WTC11 (cell line): ENCODE measurements at places on chromosomes 2 and 18. TPM values are rescaled to one million over a fixed set of nuclear protein-coding genes. Genes with fewer than 3 reads are reported as not detected.

Gene SMAD2
- 104 to 105 TPM (median 105 TPM) in 3 replicates for total RNA-seq

Gene C2orf81
- 2.9 to 3.6 TPM (median 3.3 TPM) in 3 replicates for total RNA-seq

Gene SYT4
- 1.4 to 2.2 TPM (median 1.7 TPM) in 3 replicates for total RNA-seq

Gene ACVR1
- 16.8 to 20.2 TPM (median 19.2 TPM) in 3 replicates for total RNA-seq

- H3K27me3 ChIP-seq = no peaks in the 10 kb centered on the region
- H3K36me3 ChIP-seq = no peaks in the 10 kb centered on the region
- DNase-seq = no peak
- peaks cover 24% of the 10 kb centered on the region for H3K4me1 ChIP-seq
- H3K27ac ChIP-seq = no peak overlapping the region
Measured at GRCh38 chr18:49321797-49322461, 138.5 kb downstream of the DYM start.

DNA sequence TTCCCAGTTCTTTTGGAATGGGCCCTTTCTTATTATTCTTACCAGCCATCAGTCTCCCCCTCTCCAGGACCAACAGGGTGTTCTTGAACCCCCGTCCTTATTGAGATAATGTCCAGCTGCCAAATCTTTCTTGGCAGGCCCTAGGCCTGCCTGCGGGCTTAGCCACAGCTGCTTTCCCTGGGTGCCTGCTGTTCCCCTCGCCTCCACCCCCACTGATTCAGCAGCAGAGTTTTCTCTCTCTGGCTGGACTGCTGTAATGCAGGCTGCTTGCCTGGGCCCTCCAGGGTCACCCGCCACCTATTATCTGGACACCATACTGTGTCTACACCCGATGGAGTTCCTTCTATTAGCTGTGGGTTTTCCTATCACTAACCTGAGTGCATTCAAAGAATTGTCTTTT is 395.4 kb upstream of the ATP5MC3 start:
- H3K27me3 ChIP-seq = no peaks in the 10 kb centered on the region
- no peak for DNase-seq
- no peak overlapping the region for H3K4me3 ChIP-seq
- no peaks in the 10 kb centered on the region for H3K36me3 ChIP-seq

- DNase-seq = no peak
- no peaks in the 10 kb centered on the region for H3K27me3 ChIP-seq
- H3K4me3 ChIP-seq = no peak overlapping the region
- H3K36me3 ChIP-seq = no peaks in the 10 kb centered on the region; the same call in 1 of the 2 replicates
Measured at GRCh38 chr2:115796078-115796477, 1353.6 kb downstream of the DPP10 start.

- DNase-seq = no peak
- H3K36me3 ChIP-seq = peaks cover 11% of the 10 kb centered on the region
- no peak overlapping the region for H3K27ac ChIP-seq
- H3K4me1 ChIP-seq = peaks cover 7% of the 10 kb centered on the region
- H3K27me3 ChIP-seq = no peaks in the 10 kb centered on the region; the same call in 1 of the 2 replicates
- H3K4me3 ChIP-seq = no peak overlapping the region
Measured at GRCh38 chr2:15675456-15676195, 84.0 kb downstream of the DDX1 start.

GRCh38 chr2:227464361-227464760 is 7.6 kb upstream of the AGFG1 start:
- no peaks in the 10 kb centered on the region for H3K36me3 ChIP-seq
- no peak for DNase-seq
- no peaks in the 10 kb centered on the region for H3K27me3 ChIP-seq
- H3K4me1 ChIP-seq = peaks cover 15% of the 10 kb centered on the region
- H3K4me3 ChIP-seq = no peak overlapping the region

- H3K27me3 ChIP-seq = no peaks in the 10 kb centered on the region; the same call in 1 of the 2 replicates
- no peak overlapping the region for H3K27ac ChIP-seq
- no peak overlapping the region for H3K4me3 ChIP-seq
- no peak for DNase-seq
- H3K36me3 ChIP-seq = peaks cover 6% of the 10 kb centered on the region
Measured at GRCh38 chr2:45315861-45316260, 295.2 kb downstream of the SRBD1 start.

- H3K36me3 ChIP-seq = peaks cover 15% of the 10 kb centered on the region
- DNase-seq = no peak
- H3K27me3 ChIP-seq = peaks cover 4% of the 10 kb centered on the region; the same call in 1 of the 2 replicates
Measured at GRCh38 chr18:10100941-10101701, 187.3 kb downstream of the VAPA start.

DNA sequence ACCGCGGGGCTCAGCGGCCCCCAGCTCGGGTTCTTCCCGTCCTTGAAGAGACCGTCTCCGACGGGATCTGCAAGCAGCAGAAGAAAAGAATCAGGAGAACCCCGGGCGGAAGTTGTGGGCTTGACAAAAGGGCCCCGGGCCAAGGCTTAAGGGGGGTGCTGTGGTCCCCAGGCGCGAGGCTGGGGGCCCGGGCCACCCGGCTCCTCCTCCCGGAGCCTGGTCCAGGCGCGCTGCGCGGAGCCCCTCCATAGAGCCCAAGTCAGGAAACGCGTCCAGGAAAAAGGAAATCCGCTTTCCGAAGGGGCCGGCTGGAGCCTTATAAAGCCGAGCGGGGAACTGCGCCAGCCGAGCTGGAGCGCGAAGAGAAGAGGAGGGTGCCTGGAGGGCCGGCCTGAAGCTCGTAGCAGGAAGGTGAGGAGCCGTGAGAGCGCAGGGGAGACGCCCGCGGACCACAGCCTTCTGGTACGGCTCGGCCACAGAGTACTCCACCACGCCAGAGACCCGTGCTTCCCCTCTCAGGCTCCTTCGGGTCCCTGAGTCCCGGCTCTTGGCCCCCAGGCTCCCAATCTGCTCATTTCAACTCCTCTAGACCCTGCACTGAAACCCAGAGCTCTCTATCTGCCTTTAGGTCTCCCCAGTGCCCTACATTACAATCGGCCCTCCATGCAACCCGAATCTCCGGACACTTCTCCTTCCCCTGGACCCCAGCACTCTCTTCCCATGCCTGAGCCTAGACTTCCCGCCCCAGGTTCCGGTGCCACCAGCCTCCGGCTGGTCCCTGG is 554 bp downstream of the FEV start:
- peak overlapping the region; percentile 71 for H3K4me3 ChIP-seq
- DNase-seq = peak; percentile 54
- no peak overlapping the region for H3K27ac ChIP-seq
- peaks cover 98% of the 10 kb centered on the region for H3K27me3 ChIP-seq
- peaks cover 28% of the 10 kb centered on the region for H3K4me1 ChIP-seq

DNA sequence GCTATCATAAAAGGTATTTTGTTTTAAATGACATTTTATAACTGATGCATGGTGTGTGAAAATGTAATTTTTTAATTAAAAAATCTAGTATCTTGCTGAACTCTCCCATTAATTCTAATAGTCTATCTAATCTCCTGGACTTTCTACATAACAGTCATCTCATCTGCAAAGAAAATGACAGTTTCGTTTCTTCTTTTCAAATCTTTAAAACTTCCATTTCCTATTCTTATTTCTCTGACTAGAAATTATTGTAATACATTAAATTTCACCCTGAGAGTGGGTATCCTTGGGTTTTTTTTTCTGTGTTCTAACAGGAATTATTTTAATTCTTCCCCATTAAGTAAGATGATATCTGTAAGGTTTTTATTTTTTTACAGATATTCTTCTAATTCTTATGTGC is 120.1 kb downstream of the KCNF1 start:
- no peak overlapping the region for H3K27ac ChIP-seq
- peaks cover 7% of the 10 kb centered on the region for H3K4me1 ChIP-seq
- no peak for DNase-seq

- H3K27me3 ChIP-seq = no peaks in the 10 kb centered on the region
- 0 out of 2 replicates have a peak overlapping the region, but pooled peaks have one; percentile 6 for H3K27ac ChIP-seq
- H3K4me3 ChIP-seq = no peak overlapping the region
- peaks cover 6% of the 10 kb centered on the region; the same call in 1 of the 2 replicates for H3K36me3 ChIP-seq
- no peaks in the 10 kb centered on the region for H3K4me1 ChIP-seq
Measured at GRCh38 chr2:24855726-24856125, 62.5 kb downstream of the CENPO start.

- no peak overlapping the region for H3K4me3 ChIP-seq
- H3K36me3 ChIP-seq = no peaks in the 10 kb centered on the region
- no peaks in the 10 kb centered on the region; the same call in 1 of the 2 replicates for H3K27me3 ChIP-seq
- no peaks in the 10 kb centered on the region for H3K4me1 ChIP-seq
- no peak overlapping the region for H3K27ac ChIP-seq
Measured at GRCh38 chr2:61715506-61715905, 138.4 kb downstream of the FAM161A start.

GRCh38 chr2:145654746-145655145 is 1134.8 kb upstream of the ZEB2 start:
- no peak overlapping the region for H3K27ac ChIP-seq
- H3K4me3 ChIP-seq = no peak overlapping the region
- H3K27me3 ChIP-seq = no peaks in the 10 kb centered on the region
- H3K36me3 ChIP-seq = no peaks in the 10 kb centered on the region
- no peaks in the 10 kb centered on the region for H3K4me1 ChIP-seq
- no peak for DNase-seq

DNA sequence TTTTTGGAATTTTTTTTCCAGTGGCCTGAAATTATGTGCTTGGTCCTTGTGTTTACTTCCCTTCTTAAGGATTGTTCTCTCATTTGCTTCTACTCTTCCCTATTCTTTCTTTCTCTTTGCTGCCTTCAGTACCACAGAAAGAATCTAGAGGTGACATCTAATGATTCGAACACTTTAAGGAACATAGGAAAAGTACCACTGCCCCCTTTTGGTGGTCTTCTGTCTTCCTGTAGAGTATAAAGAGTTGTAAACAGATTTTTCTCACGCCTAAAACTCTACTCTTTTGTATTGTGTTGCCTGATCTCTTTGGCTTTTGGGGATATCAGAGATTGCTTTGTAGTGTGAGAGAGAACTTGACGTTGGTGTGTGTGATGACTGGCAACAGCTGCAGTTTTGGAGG is 7.0 kb upstream of the SCTR start:
- peaks cover 32% of the 10 kb centered on the region for H3K4me1 ChIP-seq
- H3K27ac ChIP-seq = no peak overlapping the region
- H3K4me3 ChIP-seq = no peak overlapping the region
- peaks cover 2% of the 10 kb centered on the region for H3K27me3 ChIP-seq
- peaks cover 22% of the 10 kb centered on the region for H3K36me3 ChIP-seq
